ENCODE measurements at places on chromosomes 2 and 18.

DNA sequence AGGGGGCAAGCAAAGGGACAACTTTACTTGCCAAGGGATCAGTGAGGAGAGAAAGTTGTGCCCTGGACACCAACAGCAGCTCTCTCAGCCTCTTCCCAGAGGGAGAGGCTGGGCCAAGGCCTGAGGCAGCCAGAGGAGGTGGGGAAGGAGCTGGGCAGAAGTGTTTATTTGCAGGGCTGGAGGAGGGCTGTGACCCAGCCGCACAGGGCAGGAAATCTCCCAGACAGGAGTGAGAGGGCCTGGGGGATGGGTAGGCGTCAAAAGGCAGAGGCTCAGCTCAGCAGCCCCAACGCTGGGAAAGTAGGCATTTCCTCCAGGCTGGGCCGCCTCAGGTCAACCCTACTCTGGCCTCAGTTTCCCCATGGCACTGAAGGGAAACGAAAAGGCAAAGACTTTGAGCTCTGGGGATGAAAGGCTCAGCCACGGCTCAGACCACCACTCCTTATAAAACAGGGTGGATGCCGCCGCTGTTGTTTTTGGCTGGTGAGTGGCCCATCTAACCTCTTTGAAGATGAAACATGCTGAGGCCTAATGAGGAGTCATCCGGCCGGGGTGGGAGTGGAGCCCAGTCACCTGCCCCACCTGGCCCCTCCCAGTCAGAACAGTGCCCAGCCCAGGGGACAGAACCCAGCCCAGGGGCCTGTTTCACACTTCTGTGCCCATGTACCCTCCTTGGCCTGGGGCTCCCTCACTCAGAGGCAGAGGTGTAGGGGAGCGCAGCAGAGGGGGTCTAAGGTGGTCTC, 21.9 kb upstream of the SEMA4C start:
- no peak for DNase-seq

DNA sequence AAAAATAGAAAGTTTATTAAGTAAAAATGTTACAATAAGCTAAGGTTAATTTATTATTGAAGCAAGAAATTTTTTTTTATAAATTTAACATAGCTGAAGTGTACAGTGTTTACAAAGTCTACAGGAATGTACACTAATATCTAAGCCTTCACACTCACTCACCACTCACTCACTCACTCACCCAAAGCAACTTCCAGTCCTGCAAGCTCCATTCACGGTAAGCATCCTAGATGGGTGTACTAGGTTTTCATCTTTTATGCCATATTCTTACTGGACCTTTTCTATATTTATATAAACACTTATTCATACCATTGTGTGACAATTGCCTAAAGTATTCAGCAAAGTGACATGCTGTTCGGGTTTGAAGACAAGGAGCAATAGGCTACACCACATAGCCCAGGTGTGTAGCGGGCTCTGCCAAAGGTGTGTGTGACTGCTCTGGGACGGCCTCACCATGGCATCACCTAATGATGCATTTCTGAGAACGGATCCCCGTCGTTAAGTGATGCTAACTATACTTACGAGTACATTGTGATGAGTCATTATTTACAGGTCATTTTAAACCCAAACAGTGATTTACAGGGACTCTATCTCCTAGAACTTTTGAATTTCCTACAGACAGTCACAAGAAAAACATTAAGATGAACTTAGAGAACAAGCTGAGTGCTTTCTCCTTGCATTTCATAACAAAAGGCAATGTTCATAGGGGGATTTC, 76.3 kb upstream of the ID2 start:
- no peak for DNase-seq

DNA sequence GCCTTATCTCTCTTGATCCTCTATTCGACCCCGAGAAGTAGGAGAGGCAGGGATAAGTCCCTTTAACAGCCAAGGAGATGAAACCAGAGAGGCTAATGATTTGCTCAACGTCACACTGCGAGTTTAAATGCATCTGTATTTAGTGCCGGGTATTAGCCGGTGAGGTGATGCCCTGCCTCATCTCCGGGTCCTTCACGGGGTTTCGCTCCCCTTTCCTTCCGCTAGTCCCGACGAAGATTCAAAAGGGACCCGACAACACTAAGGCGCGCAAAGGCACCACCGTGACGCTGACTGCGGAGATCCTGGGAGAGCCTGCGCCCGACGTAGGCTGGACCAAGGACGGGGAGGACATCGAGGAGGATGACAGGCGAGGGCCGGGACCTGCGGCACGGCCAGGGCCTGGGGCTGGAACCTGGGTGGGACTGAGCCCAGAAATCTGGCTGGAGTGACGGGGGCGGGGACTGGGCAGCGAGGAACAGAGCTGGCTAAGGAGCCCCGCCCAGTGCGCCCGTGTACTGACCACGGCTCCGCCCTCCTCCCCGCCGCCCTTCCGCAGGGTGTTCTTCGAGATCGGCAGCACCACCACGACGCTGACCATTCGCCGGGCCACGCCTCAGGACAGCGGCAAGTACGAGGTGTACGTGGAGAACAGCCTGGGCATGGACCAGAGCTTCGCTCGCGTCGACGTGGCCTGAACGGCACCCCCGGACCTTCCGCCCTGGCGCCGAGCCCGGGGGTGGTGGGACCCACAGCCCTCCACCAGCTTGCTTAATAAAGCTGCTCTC, 1.0 kb upstream of the GMPPA start:
- DNase-seq: peak; percentile 93

GRCh38 chr18:5286525-5286924, 9.0 kb downstream of the ZBTB14 start:
- DNase-seq: no peak

DNA sequence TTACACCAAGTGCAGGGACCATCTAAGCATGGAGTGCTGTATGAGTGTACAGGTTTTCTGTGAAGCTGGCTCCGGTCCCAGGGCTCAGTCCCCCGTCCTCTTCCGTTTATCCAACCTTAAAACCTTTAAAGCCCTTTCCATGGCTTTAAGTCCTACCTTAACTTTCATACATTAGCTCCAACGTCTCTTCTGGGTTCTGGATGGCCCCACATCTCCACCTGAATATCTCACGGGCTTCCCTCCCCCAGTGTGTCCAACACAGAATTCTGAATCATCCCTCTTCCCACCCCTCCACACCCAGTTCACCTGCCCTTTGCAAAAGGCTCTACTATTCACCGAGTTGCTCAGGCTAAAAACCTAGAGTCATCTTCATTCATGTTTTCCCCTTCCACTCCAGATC, 12.8 kb downstream of the ARHGAP25 start:
- no peak for DNase-seq
